ENCODE measurements at places on chromosomes 1 and 21.

GRCh38 chr1:182065126-182065845 lies 3.8 kb upstream of the ZNF648 start:
- DNase-seq = no peak

GRCh38 chr1:55898181-55898580 lies 681.2 kb downstream of the PLPP3 start:
- no peak for DNase-seq

GRCh38 chr1:174158767-174159251 lies 511 bp upstream of the RABGAP1L start:
- DNase-seq = peak; percentile 49

DNA sequence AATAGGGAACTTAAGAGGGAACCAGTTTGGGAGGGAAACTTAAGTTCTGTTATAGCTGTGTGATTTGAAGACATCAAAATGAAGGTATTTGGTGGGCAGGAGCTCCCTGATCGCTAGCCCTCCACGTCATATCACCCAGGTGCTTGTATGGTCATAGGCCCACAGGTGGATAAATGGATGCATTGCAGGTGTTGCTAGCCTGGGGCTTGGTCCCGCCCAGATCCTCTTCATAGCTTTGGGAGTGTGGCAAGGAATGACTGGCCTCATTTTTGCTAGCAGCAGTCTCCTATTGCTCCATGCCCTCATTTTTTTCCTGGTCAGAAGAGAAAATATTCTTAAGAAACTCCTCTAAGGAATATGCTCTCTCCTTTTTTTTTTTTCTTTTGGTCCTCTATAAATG lies 11.3 kb downstream of the GNPAT start:
- DNase-seq = no peak

- no peak for DNase-seq
Measured at GRCh38 chr1:202165942-202166843, 5.8 kb upstream of the PTPN7 start.

DNA sequence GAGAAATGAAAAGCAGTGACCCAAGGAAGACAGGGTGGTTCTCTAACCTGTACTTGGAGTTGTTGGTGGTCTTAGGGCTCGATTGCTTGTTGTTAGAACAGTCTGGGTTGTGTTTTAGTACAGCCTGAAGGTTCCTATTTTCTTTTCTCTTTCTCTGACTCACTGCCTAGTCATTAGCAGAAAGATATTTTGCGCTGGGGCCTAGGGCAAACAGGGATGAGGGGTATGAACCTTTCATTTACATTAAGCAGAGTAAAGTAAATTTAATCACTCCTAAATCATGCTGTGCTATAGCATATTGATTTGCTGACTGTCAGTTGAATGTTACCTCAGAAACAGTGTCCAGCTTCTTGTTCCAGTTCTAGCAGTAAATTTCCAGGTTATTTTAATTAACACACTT lies 197.2 kb downstream of the RWDD3 start:
- DNase-seq = no peak

- no peak for DNase-seq
Measured at GRCh38 chr1:221912230-221912629, 170.3 kb upstream of the DUSP10 start.

- DNase-seq = no peak
Measured at GRCh38 chr1:168088511-168089325, 48.0 kb downstream of the GPR161 start.

DNA sequence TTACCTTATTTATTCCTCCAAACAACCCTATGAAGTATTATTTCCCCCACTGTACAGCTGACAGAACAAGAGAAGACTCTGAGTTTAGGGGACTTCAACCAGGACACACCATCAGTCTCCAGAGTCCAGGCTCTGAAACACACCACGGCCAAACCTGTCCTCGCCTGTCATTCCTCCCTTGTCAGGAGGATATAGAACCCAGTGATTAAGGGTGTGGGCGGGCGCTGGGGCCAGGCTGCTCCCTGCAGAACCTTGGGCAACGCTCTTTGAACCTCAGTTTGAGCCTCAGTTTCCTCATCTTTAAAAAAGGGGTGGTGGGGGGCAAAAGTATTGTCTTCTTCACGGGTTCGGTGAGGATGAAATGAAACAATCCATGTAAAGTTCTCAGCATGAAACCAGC lies 9.4 kb upstream of the CEP85 start:
- no peak for DNase-seq

DNA sequence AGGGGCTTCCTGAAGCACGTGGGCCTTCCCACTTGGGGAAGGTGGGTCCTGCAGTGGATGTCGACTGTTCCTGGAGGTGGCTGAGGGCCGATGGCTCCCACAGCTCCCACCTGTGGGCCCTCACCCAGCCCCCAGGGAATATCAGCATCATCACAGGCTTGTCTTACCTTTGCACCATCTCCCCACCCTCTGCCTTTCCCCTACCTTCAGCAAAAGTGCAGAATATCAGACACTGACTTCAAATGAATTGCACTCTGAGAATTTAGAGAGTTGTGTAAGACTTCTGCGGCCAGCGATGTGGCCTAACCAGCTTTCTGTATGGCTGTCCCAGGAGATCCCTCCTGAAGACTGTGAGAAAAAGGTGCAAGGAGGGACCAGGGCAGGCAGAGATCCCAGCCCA lies 105.4 kb downstream of the PRDM2 start:
- no peak for DNase-seq

DNA sequence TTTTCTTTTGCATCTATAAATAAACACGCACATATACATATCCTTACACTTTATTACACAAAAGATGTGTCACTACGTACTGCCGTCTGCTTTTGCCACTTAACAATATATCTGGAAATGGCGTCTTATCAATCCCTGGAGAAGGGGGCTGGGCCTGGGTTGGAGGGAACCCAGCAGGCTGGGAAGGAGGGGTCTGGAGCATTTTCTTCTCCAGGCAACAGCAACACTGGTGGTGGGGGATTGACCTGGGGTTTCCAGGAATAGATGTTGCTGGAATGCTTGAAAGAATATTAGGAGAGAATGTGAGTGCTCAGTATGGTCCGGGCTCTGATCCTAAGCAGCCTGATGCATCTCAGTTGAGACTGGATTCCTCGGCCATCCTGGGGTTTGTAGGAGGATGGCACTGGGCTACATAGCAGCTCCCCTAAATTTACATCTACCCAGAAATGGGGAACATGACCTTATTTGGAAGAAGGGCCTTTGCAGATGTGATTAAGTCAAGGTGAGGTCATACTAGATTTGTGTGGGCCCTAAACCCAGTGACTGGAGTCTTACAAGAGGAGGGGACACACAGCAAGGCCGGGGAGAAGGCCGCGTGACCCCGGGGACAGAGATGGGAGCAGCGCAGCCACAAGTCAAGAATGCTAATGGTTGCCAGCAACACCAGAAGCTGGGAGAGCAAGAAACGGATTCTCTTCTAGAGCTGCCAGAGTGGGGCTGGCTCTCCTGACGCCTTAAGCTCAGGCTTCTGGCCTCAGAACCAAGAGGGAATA lies 98.6 kb downstream of the SIK1 start:
- no peak for DNase-seq

DNA sequence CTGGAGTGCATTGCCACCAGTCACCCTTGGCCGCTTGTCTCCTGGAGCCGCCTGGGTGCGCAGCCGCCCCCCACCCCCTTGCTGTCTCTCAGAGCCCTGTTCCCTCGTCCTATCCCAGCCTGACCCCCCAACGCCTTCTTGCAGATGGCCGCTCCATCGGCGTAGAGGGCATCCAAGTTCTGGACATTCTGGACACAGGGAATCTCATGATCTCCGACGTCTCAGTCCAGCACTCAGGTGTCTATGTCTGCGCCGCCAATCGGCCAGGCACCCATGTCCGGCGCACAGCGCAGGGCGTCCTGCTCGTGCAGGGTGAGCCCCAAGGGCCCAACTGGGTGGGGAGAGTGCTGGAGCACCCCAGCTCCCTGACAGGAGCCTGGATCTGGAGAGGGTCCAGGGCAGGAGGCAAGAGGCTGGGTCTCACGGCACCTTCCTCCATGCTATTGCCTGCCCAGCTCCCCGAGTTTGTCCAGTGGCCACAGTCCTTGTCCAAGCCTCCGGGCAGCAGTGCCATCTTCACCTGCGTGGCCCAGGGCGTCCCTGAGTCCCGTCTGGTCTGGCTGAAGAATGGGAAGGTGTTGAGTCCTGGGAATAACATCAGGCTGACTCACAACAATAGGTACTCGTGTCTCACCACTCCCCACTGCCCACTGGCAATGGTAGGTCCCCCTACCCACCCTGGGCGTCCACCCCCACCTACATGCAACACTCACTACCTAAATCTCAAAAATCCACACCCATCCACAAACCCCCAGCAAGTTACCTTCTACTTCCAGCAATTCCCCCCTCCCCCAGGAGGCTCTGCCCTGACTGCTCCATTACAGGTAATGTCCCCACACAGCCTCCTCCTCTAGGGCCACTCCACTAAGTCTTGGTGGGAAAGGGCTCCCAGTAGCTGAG lies 24.6 kb downstream of the SLC27A3 start:
- no peak for DNase-seq

GRCh38 chr1:6623269-6623965 lies 1.3 kb upstream of the THAP3 start:
- DNase-seq = no peak

DNA sequence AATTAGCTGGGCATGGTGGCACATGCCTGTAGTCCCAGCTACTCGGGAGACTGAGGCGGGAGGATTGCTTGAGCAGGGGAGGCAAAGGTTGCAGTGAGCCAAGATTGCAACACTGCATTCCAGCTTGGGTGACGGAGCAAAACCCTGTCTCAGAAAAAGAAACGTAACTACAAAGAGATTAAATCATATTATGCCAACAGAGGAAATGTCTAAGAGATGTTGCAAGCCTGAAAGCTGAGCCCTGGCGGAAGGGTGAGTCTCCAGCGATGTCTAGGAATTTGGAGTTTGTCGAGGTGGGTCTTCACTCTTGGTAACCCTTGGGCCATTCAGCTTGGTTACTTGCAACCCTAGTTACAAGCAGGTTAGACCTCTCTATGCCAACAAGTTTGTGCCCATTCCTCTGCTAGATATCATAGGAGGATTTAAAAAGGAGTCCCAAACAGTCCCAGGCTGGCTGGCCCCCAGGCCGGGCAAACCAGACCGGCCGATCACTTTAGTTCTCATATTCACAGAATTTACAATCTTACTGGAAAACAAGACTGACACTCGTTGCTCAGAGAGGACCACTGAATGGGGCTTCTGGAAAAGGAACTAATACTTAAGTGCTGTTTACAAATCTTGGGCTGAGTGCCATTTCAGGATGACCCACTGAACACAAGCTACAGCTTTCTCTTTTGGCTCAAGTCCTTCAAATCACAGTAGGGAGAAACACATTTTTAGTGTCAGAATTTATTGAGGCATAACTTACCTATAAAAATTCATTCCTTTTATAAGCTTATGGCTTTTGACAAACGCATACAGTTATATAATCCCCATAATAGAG lies 27.1 kb downstream of the SLC30A1 start:
- DNase-seq = no peak

DNA sequence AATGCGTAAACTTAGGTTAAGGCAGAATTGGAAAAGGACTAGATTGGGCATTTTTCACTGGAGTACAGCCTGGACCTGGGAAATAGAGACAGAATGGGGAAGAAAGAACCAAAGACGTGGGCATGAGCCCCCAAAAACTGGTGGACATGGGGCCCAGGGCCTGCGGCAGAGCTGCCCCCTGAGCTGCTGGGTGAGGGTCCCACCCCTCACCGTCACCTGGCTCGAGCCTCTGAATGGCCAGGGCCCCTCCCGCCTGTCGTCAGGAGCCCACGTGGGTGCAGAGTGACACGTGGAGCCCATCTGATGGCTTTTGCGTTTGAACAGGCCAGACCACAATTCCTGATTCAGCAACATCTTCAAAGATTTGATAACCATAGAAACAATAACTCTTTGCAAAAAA lies 360.9 kb upstream of the VAMP3 start:
- DNase-seq = no peak

DNA sequence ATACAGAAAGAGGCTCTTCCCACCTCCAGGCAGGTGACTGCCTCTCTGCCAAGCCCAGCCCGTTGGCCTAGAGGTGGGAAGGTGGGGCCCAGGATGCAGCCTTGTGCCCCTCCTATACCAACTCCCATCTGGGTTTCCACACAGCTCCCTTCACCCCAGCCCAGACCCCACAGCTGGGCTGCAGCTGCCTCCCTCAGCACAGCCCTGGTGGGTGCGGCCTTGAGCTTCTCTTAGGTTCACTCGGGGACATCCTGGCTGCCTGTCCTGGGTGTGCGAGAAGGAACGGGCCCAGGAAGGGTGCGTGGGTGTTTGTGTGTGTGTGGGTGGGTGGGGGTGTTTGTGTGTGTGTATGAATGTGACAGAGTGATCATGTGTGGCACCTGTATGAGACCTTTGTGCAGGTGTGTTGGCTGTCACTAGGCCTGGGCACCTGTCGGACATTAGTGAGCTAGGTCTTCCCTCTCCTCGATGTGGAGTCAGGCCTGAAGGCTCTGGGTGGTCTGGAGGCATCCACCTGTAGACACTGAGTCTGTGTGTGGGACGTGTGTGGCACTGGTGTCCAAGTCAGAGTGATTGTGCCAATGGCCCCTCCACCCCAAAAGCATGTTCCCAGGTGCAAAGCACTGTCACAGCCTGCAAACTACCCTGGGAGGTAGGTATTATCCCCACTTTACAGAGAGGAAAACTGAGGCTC lies 30.7 kb downstream of the FOXO6 start:
- no peak for DNase-seq

DNA sequence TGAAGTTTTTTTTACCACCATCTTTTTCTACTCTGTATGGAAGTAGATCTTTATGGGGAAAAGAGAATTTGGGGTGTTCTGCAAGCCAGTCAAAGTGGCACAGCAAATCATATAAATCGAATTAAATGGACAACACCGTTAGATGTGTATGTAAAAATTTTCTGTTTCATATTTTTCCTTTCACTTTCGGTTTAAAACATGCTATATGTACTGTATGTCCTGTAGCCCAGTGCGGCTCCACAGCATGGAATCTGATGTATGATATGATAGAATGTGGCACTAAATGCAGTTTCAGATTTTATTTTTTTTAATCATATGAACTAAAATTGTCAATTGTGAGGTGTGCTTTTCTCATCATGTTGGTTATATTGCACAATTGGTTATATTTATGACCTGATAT lies 32.9 kb downstream of the RAB4A start:
- DNase-seq = no peak

GRCh38 chr1:107835151-107835670 lies 129.8 kb downstream of the VAV3 start:
- no peak for DNase-seq

- DNase-seq = no peak
Measured at GRCh38 chr1:172108161-172108893, 267.0 kb downstream of the DNM3 start.

DNA sequence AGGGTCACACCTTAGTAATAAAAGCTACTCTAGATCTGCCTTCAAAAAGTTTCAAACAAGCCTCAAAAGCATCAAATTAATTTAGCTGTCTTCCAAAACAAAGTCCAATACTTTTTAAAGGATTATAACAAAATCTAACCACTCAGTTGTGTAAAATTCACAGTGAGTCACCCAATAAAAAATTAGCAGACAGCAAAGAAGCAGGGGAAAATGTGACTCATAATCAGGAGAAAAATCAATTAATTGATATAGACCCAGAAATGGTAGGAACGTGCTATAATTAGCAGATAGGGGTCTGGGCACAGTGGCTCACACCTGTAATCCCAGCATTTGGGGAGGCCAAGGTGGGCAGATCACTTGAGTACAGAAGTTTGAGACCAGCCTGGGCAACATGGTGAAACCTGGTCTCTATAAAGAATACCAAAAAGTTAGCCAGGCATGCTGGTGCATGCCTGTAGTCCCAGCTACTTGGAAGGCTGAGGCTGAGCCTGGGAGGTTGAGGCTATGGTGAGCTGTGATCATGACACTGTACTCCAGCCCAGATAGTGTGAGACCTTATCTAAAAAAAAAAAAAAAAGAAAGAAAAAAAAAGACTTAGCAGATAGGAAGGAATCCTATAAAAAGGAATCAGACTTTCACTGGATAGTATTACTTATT lies 8.1 kb upstream of the MYOG start:
- no peak for DNase-seq

Data from activated CD4-positive, alpha-beta T cell treated with anti-CD3 and anti-CD28 coated beads, Interleukin-10, Interleukin-2, amounts not matched to agents 100 ng/mL and 50 ng/mL, durations not matched to agents 16 hours and 8 hours (primary cell).